ENCODE measurements at places on chromosomes 5 and 9. TPM values are rescaled to one million over a fixed set of nuclear protein-coding genes. Genes with fewer than 3 reads are reported as not detected.

PCDHGC4 gene
- total RNA-seq: 26.8 TPM

FCN2 gene
- not detected for total RNA-seq

NIPBL gene
- total RNA-seq: 21.0 TPM

MEGF10 gene
- total RNA-seq: 0.05 TPM

DDX4 gene
- not detected for total RNA-seq

SCAI gene
- total RNA-seq: 4.1 TPM

GDA gene
- total RNA-seq: not detected

IFNK gene
- total RNA-seq: not detected

PPP1R26 gene
- total RNA-seq: 4.6 TPM

ZFP62 gene
- 26.9 TPM for total RNA-seq

SPDL1 gene
- total RNA-seq: 18.7 TPM
